H9 (cell line): ENCODE measurements at places on chromosomes 2 and 18.
A peak's percentile ranks its signal among the peaks of the same experiment; 100 is the strongest.

- DNase-seq, result no peak
These were observed 1.4 kb upstream of the IL36B start for GRCh38 chr2:113054066-113054465.

DNA sequence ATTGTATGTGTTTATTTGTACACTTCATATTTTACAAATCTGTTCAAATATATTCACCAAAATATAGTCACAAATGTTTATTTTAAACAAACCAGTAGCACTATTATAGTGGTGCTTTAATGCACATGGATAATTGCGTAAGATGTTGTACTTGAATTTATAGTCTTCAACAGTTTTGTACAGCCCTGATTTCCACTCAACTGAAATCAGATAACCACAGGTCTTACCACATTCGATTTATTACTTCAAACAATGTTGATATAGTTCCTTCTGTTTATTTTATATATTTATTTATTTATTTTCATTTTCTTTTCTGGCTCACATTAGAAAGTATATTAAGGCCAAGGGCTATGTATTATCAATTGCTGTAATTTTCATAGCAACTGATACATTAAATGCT, 99.4 kb upstream of the ZNF804A start:
- DNase-seq, result no peak

- peak; percentile 41 for DNase-seq
These were observed 53.2 kb upstream of the CCDC85A start for GRCh38 chr2:56130463-56131070.

DNA sequence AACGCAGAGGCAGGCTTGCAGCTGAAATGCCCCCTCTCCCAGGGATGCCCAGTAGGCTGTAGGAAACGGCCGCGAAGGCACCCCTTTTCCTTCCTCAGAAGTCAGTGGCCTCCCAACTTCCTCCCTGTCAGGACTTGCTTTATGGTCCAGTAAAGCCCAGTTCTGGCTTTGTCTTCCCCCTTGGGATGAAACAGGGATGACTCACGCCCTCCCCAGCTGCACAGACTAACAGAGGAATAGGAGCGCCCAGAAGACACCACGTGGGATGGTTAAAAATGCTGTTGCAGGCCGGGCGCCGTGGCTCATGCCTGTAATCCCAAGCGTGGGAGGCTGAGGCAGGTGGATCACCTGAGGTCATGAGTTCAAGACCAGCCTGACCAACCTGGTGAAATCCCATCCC, 6.9 kb downstream of the CREG2 start:
- no peak for DNase-seq

DNA sequence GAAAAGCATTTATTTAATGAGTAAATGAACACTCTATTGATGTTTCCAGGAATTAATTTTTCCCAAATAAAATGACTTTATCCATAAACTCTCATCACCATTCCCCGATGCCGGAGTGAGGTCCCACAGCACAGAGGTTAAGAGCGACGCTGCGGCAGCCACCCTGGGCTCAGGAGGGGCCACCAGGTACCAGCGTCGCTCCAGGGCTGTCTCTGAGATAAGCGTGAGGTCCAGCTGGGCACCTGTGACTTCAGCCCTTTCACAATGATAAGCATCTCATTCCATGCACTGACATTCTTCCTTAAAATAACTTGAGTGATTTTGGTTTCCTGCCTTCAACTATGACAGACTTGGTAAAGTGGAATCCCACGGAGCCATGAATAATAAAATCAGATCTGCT, 182.1 kb downstream of the TWIST2 start:
- DNase-seq, result no peak

GRCh38 chr2:211835695-211836094, 702.9 kb downstream of the ERBB4 start:
- DNase-seq, result no peak

DNA sequence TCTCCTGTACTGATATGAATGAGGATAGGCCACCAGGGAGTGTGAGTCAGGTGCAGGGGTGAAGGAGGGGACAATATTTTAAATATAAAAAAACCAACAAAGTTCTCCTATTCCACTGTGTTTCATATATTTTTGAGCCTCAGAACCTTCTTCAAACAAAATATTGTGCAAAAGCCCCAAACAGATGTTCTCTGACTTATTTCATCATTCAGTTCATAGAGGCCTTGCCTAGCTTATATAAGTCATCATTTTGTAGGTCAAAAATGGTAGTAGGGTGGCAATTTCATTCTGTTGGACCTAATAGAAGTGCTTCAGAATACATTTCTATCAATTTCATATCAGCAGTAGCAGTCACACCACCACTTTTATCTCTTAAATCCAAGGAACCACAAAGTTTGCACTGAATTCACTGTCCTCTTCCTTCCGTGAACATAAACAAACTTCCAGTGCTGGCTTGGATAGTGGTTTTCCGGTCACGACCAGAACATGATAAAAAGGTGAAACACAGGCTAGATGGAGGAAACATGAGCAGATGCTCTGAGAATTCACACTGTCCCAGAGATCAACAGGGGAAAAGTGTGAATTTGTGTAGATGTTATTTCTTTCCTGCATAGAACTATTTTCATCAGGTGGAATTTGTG, 99.1 kb downstream of the EN1 start:
- DNase-seq, result no peak

GRCh38 chr2:7887441-7887840, 794.4 kb upstream of the ID2 start:
- no peak for DNase-seq

DNA sequence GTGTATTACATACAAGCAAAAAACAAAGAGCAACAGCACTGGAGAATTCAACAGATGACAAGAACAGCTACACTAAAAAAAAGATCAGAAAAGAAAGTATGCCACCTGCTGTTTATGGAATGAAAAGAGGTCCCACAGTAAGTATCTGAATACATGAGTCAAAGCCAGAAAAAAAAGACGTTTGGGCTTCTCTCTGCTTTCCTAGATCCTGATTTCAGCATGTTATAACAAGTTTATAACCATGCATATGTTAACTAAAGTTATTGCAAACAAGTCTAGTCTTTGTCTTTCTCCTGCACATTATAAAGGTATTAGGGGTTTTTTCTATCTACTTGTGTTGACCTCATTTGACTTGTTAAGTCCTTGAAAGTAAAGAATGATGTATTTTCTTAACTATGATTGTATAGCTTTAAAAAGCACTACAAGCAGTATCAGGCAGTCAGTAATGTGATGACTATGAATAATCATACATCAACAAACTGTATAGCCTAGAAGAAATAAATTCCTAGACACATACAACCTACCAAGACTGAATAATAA, 108.5 kb upstream of the COL5A2 start:
- DNase-seq, result no peak

- DNase-seq, result no peak
These were observed 61.0 kb upstream of the TAF1B start for GRCh38 chr2:9782197-9782719.

DNA sequence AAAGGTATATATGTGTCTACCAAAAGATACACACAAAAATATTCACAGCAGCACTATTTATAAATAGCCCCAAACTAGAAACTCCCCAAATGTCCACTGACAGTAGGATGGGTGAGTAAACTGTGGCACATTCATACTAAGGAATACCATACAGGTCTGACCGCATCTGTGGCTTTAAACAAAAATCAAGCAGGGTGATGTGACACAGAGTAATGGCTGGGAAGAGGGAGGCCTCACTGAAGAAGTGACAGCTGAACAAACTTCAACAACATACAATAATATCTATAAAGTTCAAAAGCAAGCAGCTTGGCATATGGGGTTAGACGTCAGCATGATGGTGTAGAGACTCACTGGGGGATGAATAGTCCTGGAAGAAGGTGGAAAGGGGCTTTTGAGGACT, 115.1 kb upstream of the PPP1CB start:
- no peak for DNase-seq

DNA sequence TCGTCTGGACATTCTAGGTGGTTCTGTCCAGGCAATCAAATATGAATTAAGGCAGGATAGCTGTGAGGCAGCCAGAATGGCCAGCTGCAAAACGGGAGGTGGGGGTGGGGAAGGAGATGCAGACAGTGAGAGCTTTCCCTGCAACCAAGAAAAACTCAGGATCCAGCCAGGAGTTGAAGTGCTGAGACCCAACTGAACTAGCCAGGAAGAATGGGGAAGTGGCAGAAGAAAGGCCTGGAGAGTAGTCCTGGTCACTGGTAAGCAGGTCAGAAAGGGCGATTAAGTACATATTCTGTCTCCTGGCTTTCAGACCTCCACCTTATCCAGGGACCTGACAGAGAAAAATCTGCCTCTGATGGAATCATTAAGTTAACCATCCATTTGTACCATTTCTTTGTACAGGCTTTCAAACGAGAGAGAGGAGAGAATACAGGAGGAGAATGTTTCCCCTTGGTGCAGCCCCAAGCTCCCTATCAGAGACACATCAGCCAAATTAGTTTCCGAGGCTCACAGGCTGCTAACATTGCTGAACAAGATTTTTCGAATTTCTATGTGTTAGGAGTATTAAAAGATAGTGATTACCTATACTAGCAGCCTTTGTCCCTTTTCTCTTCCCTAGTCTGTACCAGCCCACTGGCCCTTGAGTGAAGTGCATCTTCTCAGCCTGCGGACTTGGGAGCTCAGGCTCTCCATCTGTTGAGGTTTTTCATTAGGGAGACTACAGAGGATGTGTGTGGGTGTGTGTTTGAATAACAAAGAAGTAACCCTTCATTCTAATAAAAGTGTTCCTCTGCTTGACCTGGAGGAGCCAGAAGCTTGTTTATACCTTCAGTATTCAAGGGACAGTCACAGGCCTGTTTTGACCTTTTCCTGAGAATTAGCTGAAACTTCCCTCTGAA, 12.5 kb upstream of the HOXD1 start:
- DNase-seq, result no peak

DNA sequence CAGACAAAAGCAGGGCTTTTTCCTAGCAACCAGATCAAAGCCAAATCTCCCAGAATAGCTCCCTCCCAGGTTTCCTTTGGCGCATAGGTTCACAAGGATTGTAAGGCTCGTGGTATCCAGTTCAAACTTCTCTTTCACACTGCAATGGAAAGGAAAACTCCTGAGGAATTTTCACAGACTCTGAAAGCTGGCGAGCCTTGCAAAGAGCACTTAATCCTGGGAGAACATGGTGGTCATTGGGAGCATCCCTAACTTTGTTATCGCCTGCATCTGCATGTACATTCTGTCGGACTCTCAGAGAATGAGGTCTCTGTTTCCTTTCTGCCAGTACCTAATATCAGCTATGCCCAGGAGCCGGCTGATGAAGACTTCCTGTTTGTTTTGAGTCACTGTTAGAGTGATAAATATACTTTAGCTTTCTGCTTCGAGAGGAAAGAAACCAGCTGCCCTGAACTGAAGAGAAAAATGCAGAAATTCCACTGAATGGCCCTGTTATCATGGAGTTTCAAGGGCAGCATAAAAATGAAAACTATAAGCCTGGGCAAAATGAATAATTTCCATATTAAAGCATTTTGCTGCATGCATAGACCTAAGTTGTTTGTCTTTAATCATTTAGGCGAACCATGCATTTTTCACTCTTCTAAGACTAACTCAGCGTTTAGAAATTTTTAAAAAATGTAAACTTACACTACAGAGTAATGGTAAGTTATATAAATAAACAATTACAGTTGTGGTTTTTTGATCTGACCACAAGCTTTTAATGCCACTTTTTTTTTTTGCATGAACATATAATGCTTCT, 76.4 kb upstream of the ZEB2 start:
- DNase-seq, result no peak

- DNase-seq, result peak; percentile 86
These were observed 157.2 kb downstream of the DDX1 start for GRCh38 chr2:15748736-15749323.

DNA sequence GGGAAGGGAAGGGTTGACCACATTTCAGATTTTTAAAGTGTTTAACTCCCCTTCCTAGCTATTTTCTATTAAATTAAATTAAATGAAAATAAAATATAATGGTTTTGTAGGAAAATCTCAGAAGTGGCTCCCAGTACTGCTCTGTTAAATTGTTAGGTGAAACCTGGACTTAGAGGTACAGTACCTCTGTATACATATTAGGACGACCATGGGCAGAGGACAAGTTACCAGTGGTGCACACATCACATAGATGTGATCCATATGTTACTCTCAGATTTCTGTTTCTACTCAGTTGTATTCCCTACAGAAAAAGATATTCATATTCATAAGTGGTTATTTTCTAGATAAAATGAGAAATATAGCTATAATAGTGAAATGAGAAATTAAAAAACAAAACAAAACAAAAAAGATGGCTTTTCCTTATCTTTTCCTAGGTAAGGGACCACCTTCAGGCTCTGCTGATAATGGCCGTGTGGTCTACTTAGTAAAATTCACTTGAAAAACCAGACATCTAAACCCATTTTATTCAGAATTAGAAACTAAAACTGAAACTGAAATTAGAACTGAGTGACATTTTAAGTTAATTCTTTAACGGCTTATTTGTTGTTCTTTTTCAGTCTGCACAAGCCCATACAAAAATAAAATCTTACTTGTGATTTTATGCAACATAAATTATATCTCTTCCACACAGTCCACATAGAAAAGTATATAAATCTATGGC, 832.5 kb upstream of the CHAC2 start:
- DNase-seq, result no peak

GRCh38 chr2:112486895-112487294, 4.9 kb downstream of the TTL start:
- no peak for DNase-seq

- no peak for DNase-seq
These were observed 174.1 kb downstream of the ANKRD44 start for GRCh38 chr2:197136452-197136851.

GRCh38 chr2:65392609-65393008, 39.8 kb downstream of the SPRED2 start:
- no peak for DNase-seq

- no peak for DNase-seq
These were observed 177.8 kb downstream of the ST6GAL2 start for GRCh38 chr2:106708209-106708608.

- DNase-seq, result no peak
These were observed 36.5 kb upstream of the B4GALT6 start for GRCh38 chr18:31720867-31721266.

- DNase-seq, result peak; percentile 88
These were observed 26.1 kb downstream of the KCTD18 start for GRCh38 chr2:200483729-200484198.

DNA sequence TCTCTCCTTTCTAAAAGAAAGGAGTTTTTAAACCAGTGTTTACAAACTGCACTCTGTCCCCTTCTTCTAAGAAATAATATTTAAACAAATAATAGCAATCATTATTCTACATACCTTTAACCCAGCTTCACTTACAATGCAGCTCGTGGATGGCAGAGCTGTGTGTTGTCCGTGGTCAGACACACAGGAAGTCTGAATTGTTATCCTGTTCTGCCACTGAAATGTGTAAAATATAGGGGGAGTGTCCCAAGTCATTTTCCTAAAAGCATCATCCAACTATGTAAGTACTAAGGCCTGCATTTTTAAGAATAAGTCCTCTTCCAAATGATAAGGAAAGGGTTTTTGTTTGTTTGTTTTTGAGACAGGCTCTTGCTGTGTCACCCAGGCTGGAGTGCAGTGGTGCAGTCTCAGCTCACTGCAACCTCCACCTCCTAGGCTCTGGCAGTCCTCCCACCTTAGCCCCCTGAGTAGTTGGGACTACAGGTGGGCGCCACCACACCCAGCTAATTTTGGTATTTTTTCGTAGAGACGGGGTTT, 2.7 kb upstream of the PPP4R1 start:
- DNase-seq, result no peak

- no peak for DNase-seq
These were observed 62.7 kb upstream of the NT5C1B start for GRCh38 chr2:18651842-18652774.
